ENCODE measurements at places on chromosomes 7 and 10. TPM values are rescaled to one million over a fixed set of nuclear protein-coding genes. Genes with fewer than 3 reads are reported as not detected.

Gene TMEM236
- 0.03 TPM for total RNA-seq

Gene TMEM225B
- not detected for total RNA-seq

Gene TET1
- total RNA-seq: 82.5 TPM

DNA sequence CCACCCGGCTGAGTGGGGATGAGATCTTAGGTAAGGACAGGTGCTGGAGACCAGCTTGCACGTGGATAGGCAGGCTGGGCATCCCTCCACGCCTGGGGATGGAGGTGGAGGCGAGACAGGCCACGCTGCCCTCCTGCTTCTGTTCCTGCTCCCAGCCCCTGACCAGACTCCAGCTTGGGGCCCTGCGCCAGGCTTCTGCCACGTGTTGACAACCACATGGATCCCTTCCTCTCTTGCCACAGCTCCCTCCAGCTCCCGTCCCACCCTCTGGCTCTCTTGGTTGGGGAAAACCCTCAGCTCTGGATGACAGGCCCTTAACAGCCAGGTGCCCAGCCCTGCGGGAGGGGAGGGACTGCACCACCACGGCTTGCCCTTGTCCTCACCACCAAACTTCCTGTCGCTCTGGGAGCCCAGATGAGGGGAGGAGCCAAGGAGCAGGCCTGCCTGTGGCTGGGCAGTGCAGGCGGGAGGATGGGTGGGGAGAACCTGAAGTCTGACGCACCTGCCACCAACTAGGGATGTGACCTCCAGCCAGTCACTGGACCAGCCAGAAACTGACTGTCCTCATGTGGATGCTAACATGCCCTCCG lies 36.0 kb downstream of the KCNH2 start:
- no peak for DNase-seq

DNA sequence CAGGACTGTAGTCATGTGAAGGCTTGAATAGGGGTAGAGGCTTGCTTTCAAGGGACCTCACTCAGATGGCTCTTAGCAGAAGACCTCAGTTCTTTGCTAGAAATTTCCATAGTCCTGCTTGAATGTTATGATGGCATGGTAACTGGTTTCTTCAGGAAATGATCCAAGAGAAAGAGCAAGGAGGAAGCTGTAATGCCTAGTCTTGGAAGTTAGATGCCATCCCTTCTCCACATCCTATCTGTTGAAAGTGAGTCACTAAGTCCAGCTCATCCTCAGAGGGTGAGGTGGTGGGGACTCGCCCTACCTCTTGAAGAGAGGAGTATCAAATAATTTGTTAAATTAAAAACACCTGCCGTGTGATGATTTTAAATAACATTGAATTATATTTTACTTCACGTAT lies 4.6 kb downstream of the MGAM start:
- no peak for DNase-seq

DNA sequence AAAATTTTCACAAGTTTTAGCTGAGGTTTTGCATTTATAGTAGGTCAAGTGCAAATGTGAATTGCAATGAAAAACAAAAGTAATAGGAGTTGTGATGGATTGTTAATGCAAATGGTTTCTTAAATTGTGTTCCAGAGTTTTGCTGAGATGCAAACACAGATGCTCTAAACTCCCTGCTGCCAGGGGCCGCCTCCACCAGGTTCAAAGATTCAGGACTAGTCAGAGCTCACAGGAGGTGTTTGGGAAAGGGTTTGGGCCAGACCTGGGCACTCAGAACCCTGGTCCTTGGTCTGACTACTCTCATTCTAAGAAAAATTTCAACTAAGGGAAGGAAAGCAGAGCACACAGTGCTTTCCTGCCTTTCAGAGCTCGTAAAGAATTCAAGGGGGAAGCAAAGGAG lies 193.1 kb downstream of the CCSER2 start:
- DNase-seq: no peak

GRCh38 chr7:70923181-70923845 lies 208.6 kb upstream of the GALNT17 start:
- no peak for DNase-seq

DNA sequence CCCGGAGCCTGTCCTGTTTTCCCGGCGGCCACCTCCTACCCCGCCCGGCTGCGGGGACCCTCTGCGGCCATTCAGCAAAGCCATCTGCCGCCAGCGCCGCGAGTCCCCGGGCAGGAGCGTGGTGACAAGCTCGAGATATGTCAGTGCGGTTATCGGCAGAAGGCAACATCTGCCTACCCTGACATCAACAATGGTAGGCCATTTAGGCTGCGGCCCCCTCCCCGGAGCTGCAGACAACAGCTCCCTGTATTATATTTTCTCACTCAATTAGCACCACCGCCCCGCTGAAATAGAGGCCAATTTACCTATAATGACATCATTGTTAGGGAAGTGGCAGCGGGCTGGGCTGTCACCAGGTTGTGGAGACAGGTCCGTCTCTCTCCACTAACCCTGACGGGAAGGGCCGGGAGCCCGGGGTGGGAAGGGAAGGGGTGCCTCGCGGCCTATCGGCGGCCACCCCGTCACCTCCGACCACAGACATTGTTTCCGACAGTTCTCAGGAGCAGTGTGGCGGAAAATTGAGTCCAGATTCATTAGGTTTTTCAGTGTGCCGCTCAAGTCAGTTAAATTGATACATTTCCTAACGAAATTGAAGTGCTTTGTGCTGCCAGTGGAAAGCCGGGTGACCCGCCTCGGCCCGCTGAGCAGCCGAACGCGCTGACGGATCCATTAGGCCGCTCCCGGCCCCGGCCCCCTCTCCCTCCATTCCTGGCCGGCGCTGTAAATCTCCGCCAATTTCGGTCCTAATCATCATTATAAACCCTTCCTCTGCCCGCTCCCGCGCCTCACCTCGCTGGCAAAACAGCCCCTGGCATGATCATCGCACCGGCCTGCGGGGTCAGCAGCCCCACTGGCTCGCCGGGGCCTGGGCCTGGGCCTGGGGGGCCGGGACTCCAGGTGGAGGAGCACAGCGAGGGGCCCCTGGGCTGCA lies 43.0 kb downstream of the UNCX start:
- no peak for DNase-seq

All from GM23338 (cell line).